GM23248 (cell line): ENCODE measurements at places on chromosomes 6 and 20. TPM values are rescaled to one million over a fixed set of nuclear protein-coding genes. Genes with fewer than 3 reads are reported as not detected.

The POM121L2 gene
- total RNA-seq: not detected in 2 replicates

The DIDO1 gene
- 28.6 and 37.1 TPM in 2 replicates for total RNA-seq

The SRMS gene
- not detected in 2 replicates for total RNA-seq

The GATA5 gene
- total RNA-seq: not detected in 2 replicates

The FLRT3 gene
- 2.3 and 2.4 TPM in 2 replicates for total RNA-seq

The EEF1A2 gene
- 0.43 TPM in 1 of 2 replicates, not detected in the other for total RNA-seq

The ERVFRD-1 gene
- total RNA-seq: not detected in 2 replicates

The TGIF2 gene
- 4.9 and 9.3 TPM in 2 replicates for total RNA-seq

The HLA-DQA2 gene
- total RNA-seq: not detected in 2 replicates

The LPA gene
- total RNA-seq: not detected in 2 replicates

The SLC35D3 gene
- total RNA-seq: not detected in 2 replicates

The IRAK1BP1 gene
- total RNA-seq: 4.2 and 4.6 TPM in 2 replicates

The ATP6V1G2 gene
- 0.89 and 1.8 TPM in 2 replicates for total RNA-seq

The TMEM217 gene
- total RNA-seq: 1.2 and 4.6 TPM in 2 replicates

The TAF4 gene
- 2.9 and 4.2 TPM in 2 replicates for total RNA-seq

The CDC40 gene
- total RNA-seq: 18.8 and 21.1 TPM in 2 replicates

The APCDD1L gene
- 19.5 and 25.6 TPM in 2 replicates for total RNA-seq

The DEF6 gene
- total RNA-seq: 2.6 and 4.9 TPM in 2 replicates

The ALDH8A1 gene
- total RNA-seq: not detected in 2 replicates

The DEFB132 gene
- total RNA-seq: not detected in 2 replicates

The CALHM6 gene
- not detected in 2 replicates for total RNA-seq

The TSBP1 gene
- not detected in 2 replicates for total RNA-seq

The HDGFL1 gene
- total RNA-seq: not detected in 2 replicates

The SOX18 gene
- not detected in 2 replicates for total RNA-seq

The STK4 gene
- total RNA-seq: 21.9 and 30.4 TPM in 2 replicates

The MAFB gene
- total RNA-seq: 1.8 and 1.9 TPM in 2 replicates

The SLC17A2 gene
- total RNA-seq: not detected in 2 replicates

The ZDHHC14 gene
- 4.5 and 5.3 TPM in 2 replicates for total RNA-seq

The HEBP2 gene
- total RNA-seq: 32.4 and 62.8 TPM in 2 replicates

The LTB gene
- not detected in 2 replicates for total RNA-seq

The PRKN gene
- total RNA-seq: 0.63 and 2.3 TPM in 2 replicates

The ELOVL2 gene
- 0.32 and 0.76 TPM in 2 replicates for total RNA-seq

The CASS4 gene
- total RNA-seq: 11.4 and 19.2 TPM in 2 replicates

The FUT9 gene
- not detected in 2 replicates for total RNA-seq

The CCDC170 gene
- 0.11 TPM in 1 of 2 replicates, not detected in the other for total RNA-seq

The ATRN gene
- total RNA-seq: 33.9 and 38.7 TPM in 2 replicates

The NKAPL gene
- total RNA-seq: 0.97 and 1.9 TPM in 2 replicates

The PANK2 gene
- 43.7 and 65.1 TPM in 2 replicates for total RNA-seq

The CLPSL2 gene
- not detected in 2 replicates for total RNA-seq

The MCHR2 gene
- total RNA-seq: not detected in 2 replicates

The SLC22A7 gene
- not detected in 2 replicates for total RNA-seq

The AGER gene
- 0.22 TPM in 1 of 2 replicates, not detected in the other for total RNA-seq

The GGTLC1 gene
- not detected in 2 replicates for total RNA-seq

The BEND6 gene
- 20.6 and 24.6 TPM in 2 replicates for total RNA-seq

The GJA10 gene
- total RNA-seq: not detected in 2 replicates

The ECT2L gene
- total RNA-seq: not detected in 2 replicates

The BPIFB2 gene
- total RNA-seq: not detected in 2 replicates

The HCK gene
- not detected in 2 replicates for total RNA-seq

The GOPC gene
- 71.8 and 81.4 TPM in 2 replicates for total RNA-seq

The OR2J3 gene
- not detected in 2 replicates for total RNA-seq

The BFSP1 gene
- 0.25 and 0.32 TPM in 2 replicates for total RNA-seq

The RSPH9 gene
- total RNA-seq: 0.11 TPM in 1 of 2 replicates, not detected in the other
